ENCODE measurements at places on chromosomes 4 and X.
A peak's percentile ranks its signal among the peaks of the same experiment; 100 is the strongest.

DNA sequence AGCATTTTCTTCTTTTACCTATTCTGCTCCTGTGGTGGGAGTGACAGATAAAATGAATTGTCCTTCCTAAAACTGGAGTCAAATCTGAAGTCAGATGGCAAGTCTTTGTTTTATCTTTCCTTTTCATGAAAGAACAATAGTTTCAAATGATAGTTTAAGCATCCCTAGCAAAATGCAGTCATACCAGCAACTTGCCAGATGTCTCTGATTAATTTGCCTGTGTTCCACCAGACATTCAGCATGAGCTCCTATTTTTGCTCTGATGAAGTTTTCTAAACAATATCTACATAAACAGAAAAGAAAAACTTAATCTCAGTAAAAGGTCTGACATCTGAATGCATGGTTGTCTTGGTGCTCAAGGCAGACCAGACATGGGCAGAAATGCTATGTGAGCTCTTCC is 15.2 kb downstream of the PRKG2 start:
- no peak for DNase-seq

GRCh38 chr4:32460972-32461371 is 1740.8 kb downstream of the PCDH7 start:
- DNase-seq, result no peak

DNA sequence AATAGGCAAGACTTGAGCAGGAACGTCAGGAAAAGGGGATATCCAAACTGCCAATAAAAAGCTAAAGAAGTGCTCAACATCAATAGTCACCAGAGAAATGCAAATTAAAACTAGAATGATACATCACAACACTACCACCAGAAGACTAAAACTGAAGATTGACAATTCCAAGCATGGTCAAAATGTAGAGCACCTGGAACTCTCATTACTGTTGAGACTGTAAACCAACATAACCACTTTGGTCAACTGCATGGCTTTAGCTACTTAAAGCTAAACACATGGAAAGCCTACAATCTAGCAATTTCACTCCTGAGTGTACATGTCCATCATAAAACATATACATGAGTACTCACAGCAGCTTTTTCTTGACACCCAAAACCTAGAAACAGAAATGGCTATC is 107.4 kb downstream of the ADGRA3 start:
- no peak for DNase-seq

- peak; percentile 31 for DNase-seq
Observed at GRCh38 chr4:77007358-77008230, 58.0 kb downstream of the SEPTIN11 start.

DNA sequence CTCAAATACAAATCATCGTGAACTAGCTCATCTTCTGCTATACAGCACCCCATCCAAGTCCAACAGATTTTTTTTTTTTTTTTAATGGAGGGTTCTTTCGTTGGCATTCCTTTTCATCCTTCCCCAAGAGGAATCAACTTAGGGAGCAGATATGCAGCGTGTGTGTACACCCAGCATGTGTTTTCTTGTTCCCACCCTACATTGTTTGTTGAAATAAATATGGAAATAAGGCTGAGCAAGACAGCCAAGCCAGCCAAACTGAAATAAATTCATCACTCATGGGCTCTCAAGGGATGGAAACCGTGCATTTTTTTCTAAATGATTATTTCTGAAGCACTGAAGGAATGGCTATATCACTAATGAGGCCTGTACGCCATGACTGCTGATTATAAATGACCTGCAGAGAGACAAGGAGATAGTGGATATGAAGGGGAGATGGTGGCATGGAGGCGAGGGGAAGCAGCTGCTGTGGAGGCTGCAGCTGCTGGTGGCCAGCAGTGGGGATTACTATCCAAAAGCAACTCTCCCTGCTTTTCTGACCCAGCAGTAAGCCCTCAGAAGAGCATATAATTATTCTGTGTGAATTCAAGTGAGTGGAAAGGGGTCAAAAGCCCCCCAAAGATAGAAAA is 173.9 kb downstream of the MGST2 start:
- no peak for DNase-seq

GRCh38 chr4:137823007-137823406 is 290.7 kb upstream of the PCDH18 start:
- no peak for DNase-seq

- DNase-seq, result no peak
Observed at GRCh38 chrX:16167181-16167580, at the start of gene MAGEB17. MAGEB17 (plus strand) TSS chrX:16167481; CDS start chrX:16170383, 2,902 bp downstream.

GRCh38 chrX:43750248-43750676 is 94.2 kb downstream of the MAOA start:
- DNase-seq, result peak; percentile 71
